ENCODE measurements at places on chromosomes 12 and 14.

GRCh38 chr12:23684121-23684520, 265.3 kb downstream of the SOX5 start:
- no peak for DNase-seq

GRCh38 chr12:52837413-52837741, 3.3 kb upstream of the KRT79 start:
- DNase-seq: no peak

- DNase-seq: no peak
These were observed 105.1 kb downstream of the TMTC3 start for GRCh38 chr12:88247241-88247643.

DNA sequence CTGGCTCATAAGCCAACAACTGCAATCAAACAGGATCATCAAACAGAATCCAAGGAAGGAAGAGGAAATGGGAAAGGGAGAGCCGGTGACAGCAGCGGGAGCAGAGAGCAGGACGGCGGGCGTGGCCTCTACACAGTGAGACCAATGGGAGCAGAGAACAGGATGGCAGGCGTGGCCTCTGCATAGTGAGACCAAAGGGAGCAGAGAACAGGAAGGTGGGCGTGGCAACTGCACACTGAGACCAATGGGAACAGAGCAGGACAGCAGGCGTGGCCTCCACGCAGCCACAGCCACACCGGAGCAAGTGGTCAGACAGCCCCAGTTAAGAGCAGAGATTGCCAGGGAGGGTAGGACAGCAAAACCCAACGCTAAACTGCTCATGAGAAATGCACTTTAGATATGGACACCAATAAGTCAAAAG, 16.4 kb downstream of the LRCOL1 start:
- DNase-seq: peak; percentile 85

- no peak for DNase-seq
These were observed 2.6 kb downstream of the EIF2B2 start for GRCh38 chr14:75005357-75005756.

- no peak for DNase-seq
These were observed 19.7 kb downstream of the AGAP2 start for GRCh38 chr12:57718641-57719528.

GRCh38 chr14:94392510-94392935, 4.1 kb upstream of the SERPINA1 start:
- no peak for DNase-seq

DNA sequence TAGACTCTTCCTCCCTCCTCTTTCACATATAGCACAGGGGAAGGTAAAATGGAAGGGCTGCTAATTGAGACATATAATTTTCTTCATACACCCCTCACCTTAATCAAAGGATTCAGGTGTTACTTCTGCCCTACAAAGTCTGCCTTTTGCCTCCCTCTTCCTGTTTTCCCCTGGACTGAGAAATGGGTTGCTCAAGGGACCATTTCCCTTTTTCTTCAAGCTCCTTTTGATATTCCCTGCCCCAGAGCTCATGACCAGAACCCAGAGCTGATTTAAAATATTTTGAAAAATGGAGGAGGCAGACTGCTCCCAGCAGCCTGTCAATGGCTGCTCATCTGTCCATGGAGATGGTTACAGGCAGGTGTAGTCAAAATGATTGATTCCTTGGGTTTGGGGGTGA, 6.3 kb upstream of the PIP4K2C start:
- DNase-seq: no peak

DNA sequence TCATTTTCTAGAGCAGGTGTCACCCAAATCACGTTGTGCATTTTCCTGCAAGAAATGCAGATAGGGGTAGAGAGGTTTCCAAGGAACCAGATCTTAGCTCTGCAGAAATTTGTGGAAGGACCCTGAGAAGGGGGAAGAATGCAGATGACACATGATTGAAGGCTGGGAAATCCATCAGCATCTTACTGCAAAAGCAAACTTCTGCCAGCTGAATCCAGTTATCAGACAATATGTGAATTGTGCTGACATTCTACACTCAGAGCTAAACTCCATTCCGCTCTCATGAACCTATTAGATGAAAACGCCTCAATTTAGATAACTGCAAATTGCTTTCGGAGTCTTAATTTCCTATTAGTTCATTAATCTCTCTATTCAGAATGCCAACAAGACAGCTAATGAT, 211.3 kb upstream of the NOS1 start:
- DNase-seq: no peak

- peak; percentile 63 for DNase-seq
These were observed 482 bp upstream of the IFI27L2 start for GRCh38 chr14:94129758-94130414.

- DNase-seq: no peak
These were observed 113.9 kb upstream of the MYL2 start for GRCh38 chr12:111034083-111034885.

DNA sequence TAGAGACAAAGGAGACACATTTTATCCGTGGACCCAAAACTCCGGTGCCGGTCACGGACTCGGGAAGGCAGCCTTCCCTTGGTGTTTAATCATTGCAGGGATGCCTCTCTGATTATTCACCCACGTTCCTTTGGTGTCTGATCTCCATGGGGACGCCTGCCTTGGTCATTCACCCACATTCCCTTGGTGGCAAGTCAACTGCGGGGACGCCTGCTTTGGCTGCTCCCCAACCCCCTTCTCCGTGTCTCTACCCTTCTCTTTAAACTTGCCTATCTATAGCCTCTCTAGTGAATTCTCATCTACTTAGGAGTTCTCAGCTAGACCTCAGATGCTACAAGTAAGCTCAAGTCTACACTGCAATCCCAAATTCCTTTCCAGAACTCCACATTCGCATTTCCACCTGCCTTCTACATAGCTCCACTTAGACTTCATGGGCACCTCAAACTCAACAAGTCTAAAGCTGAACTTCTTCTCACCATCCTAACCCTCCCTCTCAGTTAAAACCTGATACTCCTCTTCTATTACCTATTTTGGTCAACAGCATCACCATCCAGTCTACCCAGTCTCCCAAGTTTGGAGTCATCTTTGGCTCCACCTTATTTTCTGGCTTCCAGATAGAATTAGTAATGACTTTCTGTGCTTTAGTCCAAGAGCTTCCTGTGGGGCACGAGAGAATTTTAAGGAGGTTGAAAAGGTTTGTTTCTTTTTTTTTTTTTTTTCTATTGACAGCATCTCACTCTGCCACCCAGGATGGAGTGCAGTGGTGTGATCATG, 14.4 kb downstream of the SPTLC2 start:
- no peak for DNase-seq

GRCh38 chr12:116820064-116820656, 61.1 kb downstream of the HRK start:
- no peak for DNase-seq

- DNase-seq: no peak
These were observed 28.3 kb downstream of the NRDE2 start for GRCh38 chr14:90303473-90303872.

- DNase-seq: no peak
These were observed 868 bp downstream of the COX8C start for GRCh38 chr14:93347850-93348249.

- peak; percentile 24 for DNase-seq
These were observed 18.2 kb downstream of the RFX4 start for GRCh38 chr12:106601031-106601430.

- peak; percentile 36 for DNase-seq
These were observed 1.4 kb upstream of the FOXN4 start for GRCh38 chr12:109310247-109311125.

DNA sequence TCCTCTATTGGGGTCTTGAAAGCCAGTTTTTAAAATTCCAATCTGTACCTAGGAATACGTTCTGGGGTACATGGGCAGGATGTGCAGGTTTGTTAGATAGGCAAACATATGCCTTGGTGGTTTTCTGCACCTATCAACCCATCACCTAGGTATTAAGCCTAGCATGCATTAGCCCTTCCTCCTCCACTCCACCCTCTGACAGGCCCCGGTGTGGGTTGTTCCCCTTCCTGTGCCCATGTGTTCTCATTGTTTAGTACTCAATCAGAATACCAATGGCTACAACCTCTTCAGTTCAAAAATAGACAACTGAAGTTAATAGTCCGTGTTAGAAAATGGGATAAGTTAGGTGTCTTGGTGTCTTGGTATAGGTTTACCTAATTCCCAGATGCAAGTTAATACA, 3.4 kb downstream of the NTS start:
- DNase-seq: no peak

- no peak for DNase-seq
These were observed 241.5 kb downstream of the SUDS3 start for GRCh38 chr12:118617611-118618450.
